ENCODE measurements at places on chromosomes 13 and 19.
A peak's percentile ranks its signal among the peaks of the same experiment; 100 is the strongest.

DNA sequence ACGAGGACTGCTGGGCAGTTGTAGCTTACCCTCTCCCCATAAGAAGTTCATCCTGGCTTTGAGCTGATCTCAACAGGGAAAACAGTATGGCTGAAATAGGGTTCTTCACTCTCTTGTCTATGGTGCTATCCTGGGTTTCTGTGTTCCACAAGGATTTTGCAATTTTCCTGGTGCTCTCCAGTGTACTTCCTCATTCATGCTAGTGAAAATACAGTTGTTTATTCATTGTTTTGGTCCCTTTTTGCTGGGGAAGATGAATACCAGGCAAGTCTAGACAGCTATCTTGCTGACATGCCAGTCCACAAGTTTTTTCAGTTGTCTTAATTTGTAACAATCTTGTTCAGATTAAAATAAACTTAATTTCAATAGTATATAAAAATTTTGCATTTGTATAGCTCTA lies 306.5 kb downstream of the DLEU7 start:
- no peak for DNase-seq

DNA sequence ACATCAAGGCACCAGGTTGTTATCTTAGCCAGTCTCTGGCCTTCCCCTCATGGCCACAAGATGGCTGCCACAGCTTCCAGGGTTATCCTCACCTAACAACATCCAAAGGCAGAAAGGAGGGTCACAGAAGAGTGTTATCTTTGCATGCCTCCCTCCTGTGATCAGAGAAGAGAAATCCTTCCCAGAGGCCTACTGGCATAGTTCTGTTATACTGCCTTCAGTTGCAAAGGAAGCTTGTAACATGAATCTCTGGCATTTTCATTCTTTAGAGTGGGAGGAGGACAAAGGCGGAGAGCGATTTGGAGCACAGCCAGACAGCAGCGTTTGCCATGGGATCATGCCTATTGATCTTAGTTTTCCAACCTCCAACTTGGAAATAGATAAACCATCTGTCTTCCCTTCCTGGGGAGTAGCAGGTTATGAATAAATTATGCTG lies 135.7 kb downstream of the DNAJC15 start:
- no peak for DNase-seq

DNA sequence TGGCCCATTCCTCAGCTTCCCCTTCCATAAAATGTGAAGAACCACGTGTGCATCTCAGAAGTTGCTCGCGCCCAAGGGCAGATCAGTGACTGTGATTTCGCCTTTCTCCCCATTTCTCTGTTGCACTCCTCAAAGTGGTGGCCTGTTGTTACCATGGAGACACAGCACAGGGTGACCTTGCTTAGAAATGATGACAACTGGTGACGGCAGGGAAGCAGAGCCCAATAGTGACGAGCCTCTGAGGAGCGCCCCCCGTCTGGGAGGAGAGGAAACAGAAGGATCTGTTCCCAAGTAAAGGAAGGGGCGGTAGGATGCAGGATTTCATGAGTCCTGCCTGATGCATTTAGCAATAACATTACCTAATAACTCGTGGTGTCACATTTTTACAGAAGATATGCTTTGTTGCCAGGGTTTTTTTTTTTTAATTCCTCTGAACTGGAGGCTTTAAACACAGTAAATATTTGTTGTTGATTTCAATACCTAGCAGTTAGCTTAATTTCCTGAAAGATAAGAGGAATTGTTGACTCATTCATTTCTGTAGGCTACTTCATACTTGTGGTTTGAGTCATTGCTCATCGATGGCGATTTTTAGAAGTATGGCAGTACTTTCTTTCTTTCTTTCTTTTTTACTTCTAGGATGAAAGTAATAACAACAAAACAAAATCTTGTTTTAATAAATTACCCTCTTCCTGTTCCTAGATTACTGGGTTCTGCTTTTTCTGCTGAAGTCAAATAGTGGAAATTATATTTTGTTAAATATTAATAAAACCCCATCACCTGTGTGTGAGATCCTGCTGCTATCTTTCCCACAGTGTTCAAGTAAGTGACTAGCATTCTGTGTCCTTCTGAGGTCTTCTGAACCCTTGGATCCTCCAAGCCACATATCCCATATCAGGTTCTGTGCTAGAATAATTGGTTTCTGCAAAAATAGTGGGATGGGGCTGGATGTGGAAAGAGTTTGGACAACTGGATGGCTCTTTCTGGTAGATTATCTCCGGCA lies 36.0 kb downstream of the MBNL2 start:
- DNase-seq: peak; percentile 49

- no peak for DNase-seq
These were observed 343.4 kb downstream of the SLITRK5 start for GRCh38 chr13:88014527-88014926.

- no peak for DNase-seq
These were observed 1.5 kb downstream of the C3 start for GRCh38 chr19:6718741-6719539.

All from cerebellum (tissue), 4 donors.